ENCODE measurements at places on chromosomes 5 and 9. TPM values are rescaled to one million over a fixed set of nuclear protein-coding genes. Genes with fewer than 3 reads are reported as not detected.

The CTSV gene
- total RNA-seq = 11.7 TPM

The PTGS1 gene
- total RNA-seq = 4.0 TPM

The PBX3 gene
- total RNA-seq = 44.6 TPM

GRCh38 chr9:38088006-38088925, 19.2 kb upstream of the SHB start:
- DNase-seq = no peak

DNA sequence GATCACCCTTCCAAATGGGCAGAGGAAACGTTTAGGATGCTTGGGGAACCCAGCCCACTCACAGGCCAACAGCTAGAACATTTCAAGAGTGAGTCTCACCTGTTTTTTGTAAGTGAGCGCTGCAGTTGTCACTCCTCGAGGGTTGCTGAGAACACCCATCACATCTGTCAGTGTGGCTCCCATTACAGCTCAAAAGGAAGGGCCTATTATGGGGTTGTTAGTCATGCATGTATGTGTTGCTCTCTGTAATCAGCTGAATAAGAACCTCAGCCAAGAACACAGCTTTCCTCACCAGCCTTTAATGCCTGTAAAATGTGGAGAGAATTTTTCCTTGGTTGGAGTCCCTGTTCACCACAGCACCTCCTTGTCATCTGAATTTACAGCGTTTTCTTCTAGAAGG, 196.3 kb upstream of the KLF4 start:
- DNase-seq = no peak

DNA sequence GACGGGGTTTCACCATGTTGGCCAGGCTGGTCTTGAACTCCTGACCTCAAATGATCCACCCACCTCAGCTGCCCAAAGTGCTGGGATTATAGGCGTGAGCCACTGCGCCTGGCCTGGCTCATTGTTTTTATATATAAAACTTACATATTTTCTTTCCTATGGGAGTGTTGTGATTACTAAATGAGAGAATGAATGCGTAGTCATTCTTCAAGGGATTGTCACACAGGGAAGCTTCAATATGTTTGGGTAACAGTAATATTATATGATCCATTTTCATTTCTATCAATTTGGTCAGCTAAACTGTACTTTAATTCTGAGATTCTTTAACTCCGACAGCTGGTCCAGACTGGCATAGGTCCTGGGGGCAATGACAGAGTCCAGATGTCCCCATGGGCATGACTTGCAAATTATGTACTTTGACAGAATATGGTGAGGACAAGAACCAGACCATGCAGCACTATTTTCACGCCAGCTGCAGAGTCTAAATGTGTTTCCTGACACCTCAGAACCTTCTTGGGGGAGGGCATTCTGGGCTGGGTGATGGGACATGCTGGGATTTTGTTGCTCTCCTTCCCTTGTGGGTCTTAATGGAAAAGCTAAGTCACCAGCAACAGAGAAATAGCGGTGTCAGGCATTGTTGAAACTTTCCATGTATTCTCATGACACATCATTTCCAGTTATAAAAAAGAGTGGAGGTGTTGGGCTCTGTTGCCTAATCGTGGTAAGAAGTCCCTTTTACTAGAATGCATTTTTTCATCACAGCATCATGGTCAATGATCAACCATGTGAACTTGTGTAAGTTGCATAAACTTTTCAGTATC, 40.9 kb upstream of the TNC start:
- no peak for DNase-seq
